Stimulated activated CD4-positive, alpha-beta T cell treated with anti-CD3 and anti-CD28 coated beads, Interleukin-4, amount 100 ng/mL, for 24 hours (primary cell): ENCODE measurements at places on chromosomes 11 and 22.

DNA sequence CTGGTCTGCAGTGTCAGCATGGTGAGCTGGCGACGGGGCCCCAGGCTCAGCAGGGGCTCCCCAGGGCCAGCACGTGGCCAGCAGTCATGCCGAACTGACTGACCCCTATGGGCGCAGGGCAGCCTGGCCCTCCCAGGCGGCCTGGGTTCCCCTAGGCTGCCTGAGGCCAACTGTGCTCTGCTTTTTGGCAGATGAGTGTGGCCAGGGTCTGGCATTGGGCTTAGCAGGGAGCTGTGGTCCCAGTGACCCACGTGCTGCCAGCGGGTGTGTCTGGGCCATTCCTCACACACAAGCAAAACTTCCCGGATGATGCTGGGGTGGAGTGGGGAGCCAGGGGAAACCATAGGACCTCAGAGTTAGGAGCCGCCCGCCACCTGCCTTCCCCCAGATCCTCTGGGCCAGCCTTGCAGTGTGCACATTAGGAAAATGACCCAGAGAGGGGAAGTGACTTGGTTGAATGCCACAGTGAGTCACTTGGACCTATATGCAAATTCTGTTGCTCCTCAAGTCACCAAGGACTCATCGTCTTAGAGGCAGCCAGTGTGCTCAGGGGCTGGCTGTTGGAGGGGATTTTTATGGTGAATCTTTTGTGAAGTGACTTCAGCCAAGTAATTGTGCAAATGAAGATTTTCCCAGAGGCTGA is 6.5 kb downstream of the ADORA2A start:
- peak; percentile 70 for DNase-seq

GRCh38 chr11:980438-981357 is 55.0 kb downstream of the AP2A2 start:
- DNase-seq = no peak

GRCh38 chr11:14386081-14386480 is 27.1 kb upstream of the RRAS2 start:
- no peak for DNase-seq

DNA sequence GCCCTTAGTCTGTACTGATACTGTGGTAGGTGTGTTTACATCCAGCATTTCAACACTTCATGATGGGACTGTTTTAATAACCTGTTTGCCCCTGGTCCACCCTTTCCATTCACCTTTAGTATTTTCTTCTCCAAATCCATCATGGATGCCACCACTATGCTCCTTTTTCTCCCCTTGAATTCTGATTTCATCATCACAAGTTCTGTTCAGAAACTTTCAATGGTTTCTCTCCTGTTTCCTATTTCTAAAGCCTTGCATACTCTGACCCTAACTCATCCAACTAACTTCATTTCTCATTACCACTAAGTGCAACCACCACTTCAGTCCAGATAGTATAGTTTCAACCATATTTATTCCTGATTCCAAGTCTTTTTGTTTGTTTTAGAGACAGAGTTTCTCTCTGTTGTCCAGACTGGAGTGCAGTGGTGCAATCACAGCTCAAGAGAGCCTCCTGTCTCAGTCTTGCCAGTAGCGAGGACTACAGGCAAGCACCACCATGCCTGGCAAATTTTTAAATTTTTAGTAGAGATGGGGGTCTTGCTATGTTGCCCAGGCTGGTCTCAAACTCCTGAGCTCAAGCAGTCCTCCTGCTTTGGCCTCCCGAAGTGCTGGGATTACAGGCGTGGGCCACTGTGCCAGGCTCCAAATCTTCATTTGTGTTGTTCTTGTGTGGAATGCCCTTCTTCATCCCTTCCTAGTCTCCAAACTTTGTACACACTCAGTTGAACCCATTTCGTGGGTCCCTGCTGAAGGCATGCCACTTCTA is 1.2 kb upstream of the LIN7C start:
- no peak for DNase-seq

GRCh38 chr11:30192620-30193019 is 38.2 kb upstream of the FSHB start:
- no peak for DNase-seq

- DNase-seq = no peak
Measured at GRCh38 chr11:28631148-28631547, 523.0 kb downstream of the METTL15 start.

GRCh38 chr11:8828580-8829361 is 82.2 kb upstream of the AKIP1 start:
- no peak for DNase-seq

- DNase-seq = no peak
Measured at GRCh38 chr11:78615724-78616123, 41.1 kb upstream of the NARS2 start.

DNA sequence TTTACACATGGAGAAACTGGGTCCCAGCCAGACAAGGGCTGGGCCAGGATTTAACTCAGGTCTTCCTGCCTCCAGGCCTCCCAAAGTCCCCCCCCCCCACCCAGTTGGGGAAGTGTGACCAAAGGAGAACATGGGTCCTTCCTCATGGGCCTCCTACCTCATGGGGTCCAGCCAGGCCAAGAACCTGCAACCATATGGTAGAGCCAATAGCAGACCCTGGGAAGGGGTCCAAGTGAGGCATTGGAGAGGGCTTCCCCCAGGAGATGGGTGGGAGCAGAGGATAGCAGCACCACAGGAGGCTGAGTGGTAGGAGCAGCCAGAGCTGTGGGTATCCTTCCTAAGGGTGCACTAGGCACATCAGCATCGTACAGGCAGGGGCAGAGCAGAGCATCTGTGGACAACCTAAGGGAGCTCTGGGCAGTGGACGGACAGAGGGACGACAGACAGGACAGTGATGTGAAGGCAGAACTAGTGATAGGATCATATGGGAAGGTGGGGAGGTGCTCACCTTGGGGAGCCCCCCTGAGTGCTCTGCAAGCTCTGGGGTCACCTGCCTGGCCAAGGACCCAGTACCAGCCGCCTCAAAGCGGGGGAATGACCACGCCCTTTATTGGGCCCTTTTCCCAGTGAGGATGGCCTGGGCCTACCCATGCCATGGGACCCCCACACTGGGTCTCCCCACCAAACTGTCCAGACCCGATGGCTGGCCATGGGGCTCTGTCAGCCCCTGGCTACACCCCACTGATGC is 4.5 kb downstream of the ARVCF start:
- no peak for DNase-seq

DNA sequence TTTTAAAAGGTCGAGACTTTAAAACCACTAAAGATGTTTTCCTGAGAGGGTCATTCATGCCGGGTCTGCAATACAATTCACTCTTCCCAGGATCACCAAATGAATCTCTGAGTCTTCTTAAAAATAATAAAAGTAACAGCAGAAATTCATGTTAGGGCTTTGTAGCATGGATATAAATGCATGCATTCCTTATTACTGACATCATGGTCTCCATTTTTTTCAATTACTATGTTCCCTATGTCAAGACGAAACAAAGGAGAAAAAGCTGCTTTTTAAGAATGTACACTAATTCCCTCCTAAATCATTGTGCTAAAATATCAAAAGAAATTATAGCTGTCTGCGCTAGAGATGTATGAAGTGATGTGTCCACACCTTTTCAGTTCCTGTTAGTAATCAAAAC is 789.9 kb upstream of the LRRC4C start:
- no peak for DNase-seq

- DNase-seq = no peak
Measured at GRCh38 chr11:128187835-128188234, 399.5 kb downstream of the ETS1 start.

- no peak for DNase-seq
Measured at GRCh38 chr11:2824851-2825250, 60.7 kb downstream of the CDKN1C start.

- DNase-seq = no peak
Measured at GRCh38 chr11:92941676-92942571, 27.5 kb upstream of the MTNR1B start.

GRCh38 chr11:46100670-46101069 is 20.6 kb downstream of the PHF21A start:
- DNase-seq = no peak

- DNase-seq = peak; percentile 46
Measured at GRCh38 chr22:41286639-41287091, 678 bp upstream of the RANGAP1 start.
